Fibroblast of skin of back (primary cell): ENCODE measurements at places on chromosomes 1 and 21.

GRCh38 chr1:46137916-46138315 lies 5.5 kb upstream of the PIK3R3 start:
- peak; percentile 40 for DNase-seq

DNA sequence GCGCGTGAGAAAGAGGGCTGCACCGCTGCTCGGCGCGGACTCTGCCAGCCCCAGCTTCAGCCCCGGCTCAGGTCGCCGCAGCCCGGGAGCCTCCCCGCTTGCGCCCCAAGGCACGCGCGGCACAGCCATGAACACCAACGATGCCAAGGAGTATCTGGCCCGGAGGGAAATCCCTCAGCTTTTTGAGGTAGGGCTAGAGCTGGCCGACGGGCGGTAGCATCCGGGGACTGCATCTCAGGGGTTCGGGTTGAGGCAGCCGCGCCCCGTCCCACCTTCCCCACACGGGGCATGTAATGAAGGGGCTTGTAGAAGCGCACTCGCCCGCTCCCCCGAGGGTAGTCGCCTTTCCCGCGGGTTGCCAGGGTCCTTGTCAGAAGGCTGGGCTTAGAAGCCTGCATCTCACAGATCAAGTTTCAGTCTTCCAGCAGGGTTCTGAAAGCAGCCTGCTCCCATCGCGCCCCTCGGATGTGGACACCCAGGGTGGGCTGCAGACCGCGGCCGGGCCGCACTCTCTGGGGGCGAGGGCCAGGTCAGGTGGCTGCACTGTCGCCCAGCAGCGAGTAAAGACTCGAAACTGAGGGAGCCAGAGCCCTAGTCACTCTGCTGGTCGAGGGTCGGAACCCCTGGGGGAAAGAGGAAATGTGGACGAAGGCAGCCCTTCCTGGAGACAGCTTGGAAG lies 507 bp downstream of the AK5 start:
- peak; percentile 50 for DNase-seq

GRCh38 chr1:218916720-218917119 lies 257.0 kb upstream of the LYPLAL1 start:
- no peak for DNase-seq

- DNase-seq = peak; percentile 18
These were observed 246.4 kb upstream of the HOOK1 start for GRCh38 chr1:59568158-59568935.

- DNase-seq = no peak
These were observed 116.0 kb downstream of the ETS2 start for GRCh38 chr21:38921511-38922251.

DNA sequence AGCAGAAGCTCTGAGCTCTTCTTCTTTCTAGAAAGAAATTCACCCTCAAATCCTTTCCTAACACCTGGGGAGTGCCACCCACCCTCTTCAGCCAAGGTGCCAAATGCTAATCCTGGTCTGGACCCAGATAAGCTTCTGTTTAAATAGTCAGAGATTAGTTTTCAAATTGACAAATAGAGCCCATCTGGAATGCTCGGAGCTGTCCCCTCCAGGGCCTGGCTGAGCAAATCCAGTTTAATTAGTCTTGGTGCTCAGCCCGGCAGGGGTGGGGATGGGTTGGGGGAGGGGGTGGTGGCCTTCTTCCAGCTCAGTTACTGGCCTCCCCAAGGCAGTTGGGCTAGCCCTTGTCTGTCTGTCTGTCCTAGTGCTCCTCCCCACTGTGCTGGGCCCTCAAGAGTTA lies 269.5 kb downstream of the GRIK3 start:
- DNase-seq = no peak

GRCh38 chr1:154095456-154096060 lies 59.3 kb downstream of the NUP210L start:
- DNase-seq = no peak

DNA sequence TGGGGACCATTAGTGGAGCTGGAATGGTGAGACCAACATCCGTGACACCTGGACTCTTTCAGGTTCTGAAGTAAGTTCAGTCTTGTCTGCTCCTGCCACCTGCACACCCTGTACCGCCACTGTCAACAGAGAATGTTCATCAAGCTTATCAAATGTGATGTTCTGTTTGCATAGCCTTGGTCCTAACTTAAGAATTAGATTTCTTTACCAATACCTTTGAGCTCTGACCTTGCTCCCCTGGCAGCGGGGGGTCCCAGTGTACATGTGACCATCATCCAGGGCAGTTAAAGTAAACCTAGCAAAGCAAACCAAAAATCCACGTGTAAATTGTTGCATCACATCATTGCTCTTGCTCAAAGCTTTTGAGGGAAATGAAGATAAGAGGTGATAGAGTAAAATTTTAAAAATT lies 14.5 kb downstream of the SLC25A33 start:
- no peak for DNase-seq

- DNase-seq = peak; percentile 77
These were observed 21.0 kb downstream of the H3-3A start for GRCh38 chr1:226083302-226084101.

DNA sequence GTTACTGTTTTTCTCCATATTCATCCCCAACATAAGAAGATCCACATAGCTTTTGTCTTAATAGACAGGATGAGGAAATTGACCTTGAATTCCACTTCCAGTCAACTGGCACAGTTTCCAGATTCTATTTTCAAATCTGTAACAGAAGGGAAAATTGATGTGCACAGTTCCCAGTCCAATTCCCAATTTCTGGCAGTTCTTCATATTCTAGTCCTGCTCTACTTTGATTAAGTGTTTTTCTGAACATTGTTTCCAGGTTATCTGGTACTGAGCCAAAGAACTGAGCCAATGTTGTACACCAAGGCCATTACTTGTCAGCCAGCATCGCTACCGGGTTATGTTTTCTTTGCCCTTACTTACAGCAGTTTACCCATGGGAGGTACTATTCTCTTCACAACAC lies 1755.4 kb downstream of the PLA2G4A start:
- DNase-seq = no peak

DNA sequence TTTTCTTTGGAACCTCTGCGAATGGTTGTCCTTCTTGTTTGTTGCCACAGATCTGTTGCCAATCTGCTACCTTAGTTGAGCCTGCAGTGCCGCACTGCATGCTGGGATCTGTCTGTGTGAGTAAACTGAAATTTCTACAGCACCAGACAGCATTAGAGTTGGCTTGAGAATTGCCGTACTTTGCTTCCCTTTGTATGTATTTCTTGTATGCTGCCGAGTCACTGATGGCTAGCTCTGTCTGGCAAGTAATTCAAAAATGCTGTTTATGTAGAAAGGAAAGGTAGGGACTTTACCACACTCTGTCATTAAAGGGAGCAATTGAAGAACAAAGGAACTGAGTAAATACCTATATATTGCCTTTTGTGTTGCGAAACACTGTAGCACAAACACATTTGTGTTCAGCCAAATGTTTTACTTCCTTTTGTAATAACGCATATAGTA lies 857.4 kb downstream of the USP25 start:
- no peak for DNase-seq

DNA sequence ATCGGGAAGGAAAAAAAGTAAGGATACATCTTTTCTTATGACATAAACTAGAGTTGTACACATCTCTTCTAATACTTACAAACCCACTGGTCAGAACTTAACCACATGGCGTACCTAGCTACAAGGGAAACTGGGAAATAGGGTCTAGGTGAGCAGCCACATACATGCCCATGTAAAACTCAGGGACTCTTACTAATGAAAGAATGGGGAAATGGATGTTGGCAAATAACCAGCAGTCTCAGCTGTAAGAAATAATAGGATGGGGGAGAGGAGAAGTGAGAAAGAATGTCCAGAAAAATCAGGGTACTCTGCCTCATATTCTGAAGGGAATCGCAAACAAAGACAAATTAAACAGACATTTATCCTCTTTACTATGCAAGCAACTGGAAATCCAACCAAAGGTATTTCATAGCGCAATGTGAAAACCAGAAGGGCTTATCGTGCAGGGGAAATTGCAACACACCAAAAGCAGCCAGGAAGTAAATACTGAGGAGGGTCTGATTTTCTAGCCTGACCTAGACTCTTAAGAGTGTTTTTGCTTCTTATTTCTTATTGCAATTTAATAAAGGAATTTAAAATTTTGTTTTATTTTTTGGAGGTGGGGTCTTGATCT lies 17.5 kb downstream of the GTF2B start:
- no peak for DNase-seq

DNA sequence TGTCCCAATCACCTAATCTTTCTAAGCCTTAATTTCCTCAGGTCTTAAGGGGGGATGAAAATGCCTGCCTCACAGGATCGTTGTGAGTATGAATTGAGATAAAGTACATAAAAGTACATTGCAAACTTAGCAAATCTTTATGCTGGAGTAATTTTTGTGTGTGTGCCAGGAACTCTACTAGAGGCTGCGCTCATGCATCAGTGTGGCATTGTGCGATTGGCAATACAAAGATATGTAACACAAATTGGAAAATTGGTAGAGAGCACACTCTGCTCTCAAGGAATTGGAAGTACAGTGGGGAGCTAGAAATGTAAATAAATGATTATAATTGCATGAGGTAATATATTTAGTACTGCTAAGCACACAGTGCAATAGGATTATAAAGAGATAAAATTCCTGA lies 398.3 kb downstream of the DUSP10 start:
- DNase-seq = no peak

DNA sequence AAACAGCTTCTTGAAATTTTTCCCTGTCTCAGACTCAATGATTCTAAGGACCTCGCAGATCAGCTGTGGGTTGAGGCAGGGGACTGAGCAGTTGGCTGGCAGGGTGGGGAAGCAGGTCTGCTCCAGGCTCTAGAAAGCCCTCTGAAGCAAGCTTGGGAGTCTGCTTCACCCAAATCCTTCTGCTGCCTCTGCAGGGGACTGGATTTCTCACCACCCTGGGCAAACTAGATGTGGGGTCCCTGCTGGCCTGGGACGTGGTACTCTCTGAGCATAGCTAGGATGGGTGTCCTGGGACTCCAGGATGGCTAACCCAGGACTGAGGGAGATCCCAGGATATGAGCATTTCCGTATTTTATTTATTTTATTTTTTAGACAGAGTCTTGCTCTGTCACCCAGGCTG lies 89.3 kb downstream of the LAMC2 start:
- DNase-seq = no peak

DNA sequence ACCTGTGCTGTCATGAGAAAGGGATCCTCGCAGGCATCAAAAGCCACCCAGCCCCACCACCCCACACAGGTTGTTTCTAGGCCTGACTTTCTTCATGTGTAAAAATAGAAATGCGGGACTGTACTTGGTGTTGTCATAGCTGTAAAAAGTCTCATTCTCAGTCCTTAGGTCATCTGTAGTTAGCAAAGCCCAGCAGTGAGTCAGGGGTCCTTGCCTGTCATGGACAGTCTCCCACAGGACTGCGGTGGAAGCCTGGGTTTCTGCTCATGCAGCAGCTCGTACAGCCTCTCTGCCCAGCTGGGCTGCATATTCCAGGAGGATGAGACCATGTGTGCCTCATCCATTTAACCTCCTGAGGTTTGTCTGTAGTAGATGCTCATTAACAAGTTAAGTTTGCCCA lies 58.2 kb downstream of the MRPS6 start:
- DNase-seq = peak; percentile 52

GRCh38 chr1:211521102-211521815 lies 29.3 kb upstream of the RD3 start:
- DNase-seq = no peak

GRCh38 chr1:226603022-226603857 lies 54.7 kb downstream of the STUM start:
- peak; percentile 37 for DNase-seq

GRCh38 chr1:247681288-247681897 lies 1.9 kb upstream of the OR13G1 start:
- peak; percentile 7 for DNase-seq

GRCh38 chr1:46544561-46545240 lies 6.7 kb downstream of the KNCN start:
- no peak for DNase-seq

DNA sequence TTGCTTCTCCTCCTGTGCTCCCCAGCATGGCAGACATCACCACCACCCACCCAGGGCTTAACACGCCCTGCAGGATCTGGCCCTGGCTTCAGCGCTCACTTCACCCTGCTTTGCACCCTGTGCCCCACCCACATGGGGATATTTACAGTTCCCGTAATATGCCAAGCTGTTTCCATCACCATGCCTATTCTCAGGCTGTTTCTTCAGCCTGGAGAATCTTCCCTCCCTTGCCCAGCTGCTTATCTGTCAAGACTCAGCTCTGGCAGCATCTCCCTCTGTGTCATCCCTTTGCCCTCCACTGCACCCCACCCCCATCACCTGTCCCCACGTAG lies 3.6 kb upstream of the AHCYL1 start:
- DNase-seq = no peak

DNA sequence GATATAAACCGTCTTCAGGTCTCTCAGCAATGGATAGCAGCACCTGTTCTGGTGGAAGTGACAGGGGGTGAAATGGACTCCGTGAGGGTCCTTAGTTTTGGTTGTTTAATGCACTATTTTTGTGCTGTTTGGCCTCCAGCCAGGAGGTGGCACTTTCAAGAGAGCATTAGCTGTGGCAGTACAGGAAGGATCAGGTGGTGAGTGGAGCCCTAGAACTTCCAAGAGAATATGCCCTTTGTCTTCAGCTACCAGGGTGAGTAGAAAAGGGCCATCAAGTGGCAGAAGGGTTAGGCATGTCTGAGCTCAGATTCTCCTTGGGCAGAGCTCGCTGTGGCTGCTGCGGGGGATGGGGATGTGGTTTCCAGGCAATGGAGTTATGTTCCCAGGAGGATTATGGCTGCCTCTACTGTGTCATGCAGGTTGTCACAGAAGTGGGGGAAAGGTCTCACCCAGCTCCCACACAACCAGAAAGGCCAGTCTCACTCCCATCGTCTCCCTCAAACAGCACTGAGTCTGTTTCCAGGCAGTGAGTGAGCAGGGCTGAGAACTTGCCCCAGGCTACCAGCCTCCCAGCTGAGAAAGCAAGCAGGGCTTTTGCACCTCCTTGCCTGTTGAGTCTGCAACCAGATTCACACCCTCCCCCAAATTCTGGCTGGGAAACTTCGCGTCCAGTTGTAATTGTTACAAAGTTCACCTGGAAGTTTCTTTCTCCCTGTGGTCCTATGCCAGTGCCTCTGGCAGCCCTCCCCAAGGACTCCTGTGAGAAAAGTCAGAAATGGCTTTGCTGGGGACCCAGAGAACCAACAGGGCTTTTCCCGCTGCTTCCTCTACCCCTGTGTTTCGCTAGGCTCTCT lies 39.1 kb upstream of the TTLL7 start:
- DNase-seq = no peak

- no peak for DNase-seq
These were observed 286.7 kb downstream of the LMX1A start for GRCh38 chr1:165069829-165070228.
